ENCODE measurements at places on chromosomes 4 and X.

DNA sequence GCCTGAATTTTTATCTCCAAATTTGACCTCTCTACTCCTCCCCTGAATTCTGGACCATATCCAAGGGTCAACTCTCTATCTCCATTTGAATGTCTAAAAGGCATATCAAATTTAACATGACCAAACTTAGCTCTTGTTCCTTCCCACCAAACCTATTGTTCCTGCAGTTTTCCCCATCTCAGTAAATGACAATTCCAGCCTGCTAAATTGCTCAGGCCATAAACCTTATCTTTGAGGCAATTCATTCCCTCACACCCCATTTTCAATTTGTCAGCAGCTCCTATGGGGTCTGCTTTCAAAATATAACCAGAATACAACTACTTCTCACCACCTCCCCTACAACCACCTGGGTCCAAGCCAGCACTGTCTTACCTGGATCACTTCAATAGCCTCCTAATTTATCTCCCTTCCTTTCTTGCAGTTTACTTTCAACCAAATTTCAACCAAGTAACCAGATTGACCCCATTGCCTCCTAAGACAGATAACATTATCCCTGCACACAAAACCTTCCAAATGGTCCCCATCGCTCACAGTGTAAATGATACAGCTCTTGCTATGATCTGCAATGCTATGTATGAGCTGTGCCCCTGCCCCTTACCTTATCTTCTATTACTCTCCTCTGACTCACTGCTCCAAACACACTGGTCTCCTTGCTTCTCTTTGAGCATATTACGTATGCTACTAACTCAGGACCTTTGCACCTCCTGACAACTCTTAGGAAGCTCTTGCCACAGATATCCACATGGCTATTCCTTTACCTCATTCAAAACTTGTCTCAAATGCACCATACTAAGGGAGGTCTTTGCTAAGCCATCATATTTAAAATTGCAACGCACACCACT, 66.0 kb downstream of the CAMK2D start:
- DNase-seq: no peak

DNA sequence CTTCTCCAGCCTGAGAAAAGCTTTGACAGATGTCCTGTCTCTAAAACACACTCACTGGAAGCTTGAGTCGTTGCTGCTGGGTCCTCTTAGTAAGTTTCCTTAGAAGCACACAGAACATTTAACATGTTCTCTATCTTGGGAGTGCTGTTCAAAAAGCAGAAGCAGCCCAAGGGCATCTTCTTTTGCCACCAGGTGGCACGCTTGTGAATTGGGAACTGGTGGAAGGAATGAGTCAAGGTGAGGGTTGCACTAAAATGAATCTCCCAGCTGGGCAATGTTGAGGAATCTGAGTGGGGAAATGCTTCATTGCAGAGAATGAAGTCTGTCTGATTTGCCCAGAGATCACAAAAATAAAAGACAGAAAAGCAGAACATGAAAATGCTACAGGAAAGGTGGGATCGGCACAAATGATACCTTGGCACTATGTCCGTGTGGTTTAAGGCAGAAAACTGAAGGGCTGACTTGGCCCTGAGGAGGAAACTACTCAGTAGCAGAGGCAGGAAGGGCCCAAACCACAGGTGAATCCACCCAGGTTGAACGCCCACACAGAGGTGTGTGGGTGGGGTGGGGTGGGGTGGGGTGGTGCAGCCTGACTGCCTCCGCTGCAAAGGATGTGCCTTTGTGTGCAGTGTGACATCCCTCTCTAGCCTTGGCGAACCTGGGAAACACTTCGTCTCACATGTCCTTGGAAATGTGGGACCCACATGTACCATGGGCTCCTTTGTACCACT, 26.0 kb downstream of the KIT start:
- peak; percentile 42 for DNase-seq

GRCh38 chr4:45453258-45453853, 670.5 kb downstream of the GABRG1 start:
- no peak for DNase-seq

DNA sequence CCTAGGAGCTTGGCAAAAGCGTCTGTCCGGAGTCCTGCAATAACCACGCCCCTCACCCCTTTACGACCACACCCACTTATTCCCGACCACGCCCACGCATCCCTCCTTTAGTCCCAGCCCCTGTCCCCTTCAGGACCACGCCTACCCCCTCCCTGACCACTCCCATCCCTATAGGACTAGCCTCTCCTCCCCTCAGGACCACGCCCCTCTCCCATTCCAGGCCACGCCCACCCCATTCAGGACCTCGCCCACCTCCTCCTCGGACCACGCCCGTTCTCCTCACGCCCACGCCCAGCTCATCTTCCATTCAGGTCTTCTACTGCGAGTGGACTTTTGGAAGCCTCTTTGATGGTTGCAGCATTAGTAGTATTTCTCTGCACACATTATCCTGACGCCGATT, 131.2 kb upstream of the STX18 start:
- DNase-seq: no peak

DNA sequence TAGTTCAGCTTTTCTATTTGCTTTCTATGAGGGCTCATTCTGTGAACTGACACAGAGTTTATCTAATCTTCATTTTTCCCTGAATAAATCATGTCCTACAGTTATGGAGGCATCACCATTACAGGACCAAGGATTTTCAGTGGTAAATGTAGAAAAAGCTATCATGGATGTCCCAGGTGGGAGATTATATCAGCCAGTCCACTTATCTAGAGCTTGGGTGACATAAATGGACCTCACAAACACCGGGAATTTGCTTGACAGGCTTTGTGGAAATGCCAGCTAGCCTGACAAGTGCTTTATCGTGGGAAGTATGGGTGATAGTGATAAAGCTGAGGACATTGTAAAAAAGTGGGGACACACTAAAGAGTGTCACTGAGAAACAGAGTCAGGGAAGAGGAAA, 1015.2 kb upstream of the SLIT2 start:
- no peak for DNase-seq

GRCh38 chr4:82429728-82430192, 502 bp downstream of the HNRNPDL start:
- no peak for DNase-seq

DNA sequence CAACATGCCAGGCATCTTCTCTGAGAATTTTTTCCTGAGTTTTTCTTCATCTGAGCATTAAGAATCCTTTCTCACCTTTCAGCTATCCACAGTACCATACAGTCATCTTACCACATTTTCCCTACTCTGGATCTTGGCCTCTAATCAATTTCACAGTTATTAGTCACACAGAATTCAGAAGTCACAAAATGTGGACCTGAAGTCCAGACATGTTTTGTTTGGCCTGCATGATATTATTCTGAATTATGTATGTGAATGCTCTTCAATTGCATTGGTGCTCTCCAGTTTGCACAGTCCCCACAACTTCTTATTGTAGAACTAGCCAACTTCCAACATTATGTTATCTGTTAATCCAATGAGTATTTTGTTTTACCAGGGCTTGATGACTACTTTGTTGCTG, 102.3 kb upstream of the GRIA3 start:
- no peak for DNase-seq

DNA sequence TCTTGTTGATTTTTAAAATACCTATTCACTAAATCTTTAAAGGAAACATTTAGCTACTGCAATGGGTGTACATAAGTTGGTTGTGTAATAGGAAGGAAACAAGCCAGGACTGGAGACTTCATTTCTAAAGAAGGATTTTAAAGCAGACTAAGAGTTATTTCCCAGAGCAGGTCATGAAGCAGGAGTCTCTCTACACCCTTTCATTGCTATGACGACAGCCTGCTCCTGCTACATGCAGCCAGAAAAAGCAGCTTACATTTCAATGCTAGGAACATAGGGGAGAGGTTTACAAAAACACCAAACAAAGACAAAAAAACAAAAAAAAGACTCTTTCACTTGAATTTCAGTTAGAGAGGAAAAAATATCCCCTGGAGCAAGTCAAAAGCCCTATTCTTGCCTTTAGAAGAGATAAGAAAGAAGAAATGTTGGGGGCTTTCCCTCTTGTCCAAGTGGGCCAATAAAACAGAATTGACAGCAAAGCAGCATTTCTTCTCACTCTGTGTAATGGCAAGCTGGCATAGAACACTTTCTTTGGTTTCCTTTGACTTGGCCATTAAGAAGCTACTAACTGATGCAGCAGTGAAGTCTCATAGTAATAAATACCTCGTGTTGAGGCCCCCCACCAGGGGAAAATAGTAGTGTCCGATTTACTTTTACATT, 3.4 kb downstream of the SPARCL1 start:
- no peak for DNase-seq

DNA sequence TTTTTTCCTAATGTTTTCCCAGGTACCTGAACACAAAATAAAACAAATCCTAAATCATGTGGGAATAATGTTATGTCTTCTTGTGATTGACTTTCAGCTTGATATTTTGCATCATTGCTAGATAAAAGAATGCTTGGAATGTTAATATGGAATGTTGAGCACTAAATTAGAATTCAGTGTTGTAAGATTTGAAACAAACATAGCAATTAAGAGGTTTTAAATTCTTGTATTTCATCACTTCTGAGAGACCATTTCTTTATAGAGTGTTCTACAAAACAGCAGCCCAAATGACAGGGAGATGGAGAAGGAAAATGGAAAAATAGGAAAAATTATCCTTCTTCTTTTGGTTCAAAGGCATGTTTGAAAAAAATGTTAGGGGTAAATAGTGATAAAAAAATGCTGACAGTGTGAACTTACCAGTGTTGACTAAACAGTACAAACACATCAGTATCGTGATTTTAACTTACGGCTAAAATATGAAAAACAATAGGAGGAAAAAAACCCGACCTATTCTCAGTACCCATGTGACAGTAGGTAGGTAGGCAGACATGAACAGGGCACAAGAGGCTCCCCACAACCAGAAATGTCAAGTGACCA, 102.6 kb upstream of the PDE5A start:
- DNase-seq: no peak

- no peak for DNase-seq
Observed at GRCh38 chr4:20353646-20354045, 101.9 kb downstream of the SLIT2 start.

- DNase-seq: no peak
Observed at GRCh38 chrX:72120837-72121236, 10.9 kb downstream of the RTL5 start.

DNA sequence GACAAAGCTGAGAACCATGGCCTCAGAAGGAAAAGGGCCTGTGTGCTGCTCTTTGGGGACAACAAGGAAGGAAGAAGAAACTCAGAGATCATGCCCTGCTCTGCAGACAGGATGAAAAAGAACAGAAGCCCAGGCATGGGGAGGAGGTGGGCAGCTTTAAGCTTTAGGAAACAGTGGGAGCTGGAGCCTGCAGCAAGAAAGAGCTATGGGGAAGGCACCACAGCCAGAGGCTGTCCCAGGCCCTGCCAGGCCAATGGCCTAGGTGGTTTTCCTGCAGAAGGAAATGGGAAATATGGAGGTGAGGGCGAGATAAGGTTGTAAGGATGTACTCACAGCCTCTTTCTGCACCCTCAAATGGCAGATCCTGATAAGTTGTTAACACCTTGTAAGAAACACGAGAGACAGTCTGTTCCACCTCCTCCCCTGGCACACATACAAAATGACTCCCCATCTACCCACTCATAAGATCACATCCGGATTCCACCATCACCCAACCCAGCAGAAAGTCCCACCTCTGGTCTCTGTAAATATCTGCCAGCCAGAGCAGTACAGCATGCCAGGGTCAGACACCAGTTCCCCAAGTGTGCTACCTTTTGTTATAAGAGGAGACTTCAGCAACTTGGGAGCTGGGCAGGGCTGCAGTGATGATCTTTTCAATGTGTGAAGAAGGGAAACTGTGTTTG, 105.2 kb downstream of the RTL5 start:
- no peak for DNase-seq

GRCh38 chrX:106999002-106999975, 723 bp downstream of the MORC4 start:
- peak; percentile 43 for DNase-seq

DNA sequence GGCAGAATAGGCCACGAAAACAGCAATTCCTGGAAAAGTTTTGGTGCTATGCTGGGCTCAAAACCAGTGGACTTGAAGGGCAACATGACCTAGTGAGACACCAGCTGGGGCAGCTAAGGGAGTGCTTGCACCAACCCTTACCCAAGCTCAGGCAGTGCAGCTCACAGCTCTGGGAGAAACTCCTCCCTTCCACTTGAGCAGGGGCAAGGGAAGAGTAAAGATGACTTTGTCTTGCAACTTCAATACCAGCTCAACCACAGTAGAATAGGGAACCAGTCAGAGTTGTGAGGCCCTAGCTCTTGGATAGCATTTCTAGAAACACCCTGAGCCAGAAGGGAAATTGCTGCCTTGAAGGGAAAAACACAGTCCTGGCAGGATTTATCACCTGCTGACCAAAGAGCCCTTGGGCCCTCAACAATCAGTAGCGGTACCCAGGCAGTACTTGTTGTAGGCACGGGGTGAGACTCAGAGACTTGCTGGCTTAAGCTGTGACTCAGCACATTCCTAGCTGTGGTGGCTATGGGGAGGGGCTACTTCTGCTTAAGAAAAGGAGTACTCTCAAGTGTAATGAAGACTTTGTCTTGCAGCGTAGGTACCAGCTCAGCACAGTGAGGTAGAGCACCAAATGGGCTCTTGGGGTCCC, 19.7 kb upstream of the ABCG2 start:
- no peak for DNase-seq

DNA sequence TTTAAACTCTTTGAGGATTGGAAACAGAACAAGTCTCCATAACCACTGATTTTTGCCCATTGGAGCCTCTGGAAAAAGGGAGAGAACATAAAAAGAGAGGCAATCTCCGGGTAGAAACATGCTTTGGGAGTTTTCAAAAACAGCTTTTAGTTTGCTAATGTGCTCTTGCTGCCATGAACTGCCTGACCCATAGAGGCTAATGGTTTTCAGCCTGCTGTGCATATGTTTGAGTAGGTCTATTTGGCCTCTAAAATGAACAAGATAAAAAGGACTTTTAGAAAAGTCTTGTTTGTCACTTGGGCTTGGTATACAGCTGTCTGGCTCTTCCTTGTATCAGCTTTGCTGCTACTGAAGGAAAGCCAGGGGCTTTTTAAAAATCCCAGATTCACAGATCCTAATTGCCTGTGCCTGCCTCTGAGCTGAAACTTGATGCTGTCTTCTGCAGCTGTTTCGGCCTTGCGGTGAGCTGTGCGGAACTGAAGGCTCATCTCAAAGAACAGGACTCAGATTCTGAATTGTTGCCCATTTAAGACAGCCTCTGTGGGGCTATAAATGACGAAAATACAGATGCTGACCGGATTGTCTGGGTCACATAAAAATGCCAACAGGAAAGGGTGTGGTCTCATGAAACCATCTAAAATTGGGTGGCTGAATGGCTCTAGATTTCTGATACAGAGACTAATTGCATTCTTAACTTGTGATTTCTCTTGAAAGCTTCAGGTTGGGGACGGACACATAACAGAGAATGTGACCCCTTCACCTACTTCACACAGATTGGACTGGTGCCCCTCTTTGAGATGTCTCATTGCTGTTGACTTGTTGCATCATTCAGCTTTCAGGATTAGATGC, 18.4 kb upstream of the ZNF41 start:
- no peak for DNase-seq

- no peak for DNase-seq
Observed at GRCh38 chr4:147017081-147017480, 71.4 kb upstream of the TTC29 start.

All from stimulated activated CD4-positive, alpha-beta T cell treated with anti-CD3 and anti-CD28 coated beads, Interleukin-4, amount 100 ng/mL, for 1 hour (primary cell).